RWPE2 (cell line): ENCODE measurements at places on chromosomes 7 and 10.
A peak's percentile ranks its signal among the peaks of the same experiment; 100 is the strongest.

GRCh38 chr10:117322260-117322659, 53.0 kb downstream of the PDZD8 start:
- H3K27me3 ChIP-seq = no peaks in the 10 kb centered on the region
- no peaks in the 10 kb centered on the region for H3K4me1 ChIP-seq
- H3K4me3 ChIP-seq = no peak overlapping the region
- DNase-seq = no peak
- H3K36me3 ChIP-seq = peaks cover 17% of the 10 kb centered on the region

GRCh38 chr10:103822800-103823199, 32.6 kb downstream of the SH3PXD2A start:
- H3K27me3 ChIP-seq = no peaks in the 10 kb centered on the region
- no peak overlapping the region for H3K4me3 ChIP-seq
- no peak for DNase-seq
- H3K36me3 ChIP-seq = peaks cover 27% of the 10 kb centered on the region

DNA sequence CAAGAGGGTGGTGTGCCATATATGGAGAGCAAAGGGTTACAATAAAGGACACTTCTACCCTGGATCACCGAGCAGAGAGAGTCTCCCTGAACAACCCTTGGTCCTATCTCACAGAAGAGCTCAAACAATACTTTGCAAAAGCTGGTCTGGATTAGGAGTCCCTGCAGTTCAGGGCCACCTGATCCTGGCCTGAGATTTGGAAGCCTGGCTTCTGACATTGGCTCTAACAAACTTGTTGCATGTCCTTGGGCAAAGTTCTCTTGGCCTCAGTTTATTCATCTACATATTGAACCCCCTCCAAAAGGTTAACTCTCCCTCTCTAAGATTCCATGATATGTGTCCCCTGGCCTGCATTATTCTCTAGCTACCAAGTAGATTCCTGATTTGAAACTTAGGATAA, 1.7 kb downstream of the RBP4 start:
- DNase-seq = no peak
- no peak overlapping the region for H3K4me3 ChIP-seq
- no peaks in the 10 kb centered on the region for H3K4me1 ChIP-seq
- no peak overlapping the region for H3K27ac ChIP-seq

DNA sequence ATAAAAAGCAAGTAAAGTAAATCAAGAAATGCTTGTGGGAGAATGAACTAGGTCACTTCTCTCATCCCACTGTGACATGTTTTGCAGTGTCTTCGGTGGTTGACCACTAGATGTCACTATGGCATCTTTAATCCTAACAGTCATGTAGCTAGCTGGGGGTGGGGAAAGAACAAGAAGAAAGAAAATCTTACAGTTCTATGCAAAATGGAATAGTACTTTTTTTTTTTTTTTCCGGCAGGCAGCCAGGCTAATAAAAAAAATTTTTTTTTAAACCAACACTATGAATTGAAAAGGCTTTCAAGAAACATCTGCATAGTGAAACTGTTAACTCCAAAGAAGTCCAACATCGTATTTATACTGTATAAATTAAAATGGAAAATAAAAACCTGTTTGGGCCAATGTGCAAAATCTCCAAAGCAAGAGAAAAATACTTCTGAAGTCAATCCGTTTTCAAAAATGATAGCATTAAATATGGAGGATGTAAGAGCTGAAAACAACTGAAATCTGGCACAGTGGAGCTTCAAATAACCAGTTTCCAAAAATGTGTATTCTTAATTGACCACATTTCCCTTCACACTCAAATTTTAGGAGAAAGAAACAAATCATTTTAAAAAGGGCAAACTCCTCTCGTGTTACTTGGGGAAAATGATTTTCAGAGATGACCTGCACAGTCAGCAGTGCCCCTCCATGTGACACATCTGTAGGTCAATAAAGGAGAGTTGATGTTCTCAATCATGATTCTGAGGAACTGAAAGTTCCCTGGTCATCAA, 38.5 kb downstream of the CDK1 start:
- DNase-seq = no peak
- no peaks in the 10 kb centered on the region for H3K36me3 ChIP-seq
- no peak overlapping the region for H3K4me3 ChIP-seq
- H3K27me3 ChIP-seq = no peaks in the 10 kb centered on the region
- H3K4me1 ChIP-seq = peaks cover 2% of the 10 kb centered on the region

GRCh38 chr10:72421885-72422540, 67.3 kb upstream of the DNAJB12 start:
- no peaks in the 10 kb centered on the region for H3K36me3 ChIP-seq
- DNase-seq = no peak
- no peak overlapping the region for H3K4me3 ChIP-seq
- H3K4me1 ChIP-seq = no peaks in the 10 kb centered on the region
- H3K27ac ChIP-seq = no peak overlapping the region

GRCh38 chr10:98041352-98042043, 11.1 kb upstream of the CRTAC1 start:
- no peak for DNase-seq
- no peak overlapping the region for H3K27ac ChIP-seq
- no peaks in the 10 kb centered on the region for H3K4me1 ChIP-seq
- no peaks in the 10 kb centered on the region for H3K36me3 ChIP-seq

DNA sequence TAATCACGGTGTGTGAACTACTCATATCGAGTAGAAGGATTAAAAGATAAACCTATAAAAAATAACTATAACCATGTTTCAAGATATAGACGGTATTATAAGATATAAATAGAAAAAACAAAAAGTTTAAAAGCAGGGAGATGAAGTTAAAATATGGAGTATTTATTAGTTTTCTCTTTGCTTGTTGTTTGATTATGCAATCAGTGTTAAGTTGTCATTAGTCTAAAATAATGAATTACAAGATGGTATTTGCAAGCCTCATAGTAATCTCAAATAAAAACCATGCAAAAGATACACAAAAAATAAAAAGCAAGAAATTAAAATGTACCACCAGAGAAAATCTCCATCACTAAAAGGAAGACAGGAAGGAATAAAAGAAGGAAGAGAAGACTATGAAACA, 83.3 kb downstream of the TES start:
- peaks cover 14% of the 10 kb centered on the region for H3K4me1 ChIP-seq
- no peaks in the 10 kb centered on the region for H3K27me3 ChIP-seq
- H3K4me3 ChIP-seq = no peak overlapping the region
- H3K36me3 ChIP-seq = no peaks in the 10 kb centered on the region
- no peak for DNase-seq

DNA sequence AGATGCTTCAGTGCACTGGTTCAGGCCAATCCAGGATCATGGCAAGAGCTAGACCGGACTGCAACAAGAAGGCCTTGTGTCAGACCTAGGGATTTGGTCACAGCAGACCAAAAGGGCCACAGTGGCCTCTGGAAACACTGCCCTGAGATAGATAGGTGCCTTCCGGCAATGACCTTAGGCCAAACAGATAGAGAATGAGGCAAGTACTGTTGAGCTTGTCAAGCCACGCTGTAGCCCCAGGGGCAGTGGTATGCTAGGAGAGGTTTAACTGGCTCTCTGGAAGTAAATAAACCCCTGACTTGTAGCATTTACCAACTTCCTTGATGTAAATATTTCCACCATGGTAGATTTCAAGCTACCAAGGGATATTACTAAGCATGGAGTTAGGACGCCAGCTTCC, 197.5 kb downstream of the GRID1 start:
- no peaks in the 10 kb centered on the region for H3K36me3 ChIP-seq
- H3K4me1 ChIP-seq = no peaks in the 10 kb centered on the region
- no peak for DNase-seq
- H3K4me3 ChIP-seq = no peak overlapping the region
- no peaks in the 10 kb centered on the region for H3K27me3 ChIP-seq

- H3K36me3 ChIP-seq = no peaks in the 10 kb centered on the region
- no peak overlapping the region for H3K27ac ChIP-seq
- peaks cover 4% of the 10 kb centered on the region for H3K27me3 ChIP-seq
Measured at GRCh38 chr10:75959912-75960311, 528.5 kb downstream of the LRMDA start.

DNA sequence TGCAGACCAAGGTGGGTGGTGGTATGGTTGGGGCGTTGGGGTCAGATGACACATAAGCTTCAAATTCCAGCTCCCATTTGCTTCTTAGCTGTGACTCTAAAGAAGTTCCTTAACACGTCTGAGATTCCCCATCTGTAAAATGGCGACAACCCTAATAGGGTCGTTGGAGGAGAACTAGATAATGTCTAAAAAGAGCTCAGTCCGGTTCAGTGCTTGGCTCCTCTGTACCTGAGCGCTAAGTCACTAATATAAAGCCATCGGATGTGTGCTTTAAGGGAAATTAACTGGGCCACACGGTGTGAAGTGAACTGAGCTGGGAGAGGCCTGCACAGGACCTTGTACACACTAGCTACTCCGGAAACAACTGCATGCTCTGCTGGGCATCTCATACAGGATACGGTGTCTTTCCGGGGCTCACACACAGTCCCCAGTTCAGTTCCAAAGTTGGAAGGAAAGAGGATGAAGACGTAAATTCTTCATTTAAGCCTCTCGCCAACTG, 476 bp upstream of the ZFYVE27 start:
- H3K27me3 ChIP-seq = no peaks in the 10 kb centered on the region
- peaks cover 30% of the 10 kb centered on the region for H3K36me3 ChIP-seq
- DNase-seq = no peak
- peak overlapping the region; percentile 89 for H3K4me3 ChIP-seq
- peaks cover 5% of the 10 kb centered on the region for H3K4me1 ChIP-seq
- peak overlapping the region; percentile 44 for H3K27ac ChIP-seq

DNA sequence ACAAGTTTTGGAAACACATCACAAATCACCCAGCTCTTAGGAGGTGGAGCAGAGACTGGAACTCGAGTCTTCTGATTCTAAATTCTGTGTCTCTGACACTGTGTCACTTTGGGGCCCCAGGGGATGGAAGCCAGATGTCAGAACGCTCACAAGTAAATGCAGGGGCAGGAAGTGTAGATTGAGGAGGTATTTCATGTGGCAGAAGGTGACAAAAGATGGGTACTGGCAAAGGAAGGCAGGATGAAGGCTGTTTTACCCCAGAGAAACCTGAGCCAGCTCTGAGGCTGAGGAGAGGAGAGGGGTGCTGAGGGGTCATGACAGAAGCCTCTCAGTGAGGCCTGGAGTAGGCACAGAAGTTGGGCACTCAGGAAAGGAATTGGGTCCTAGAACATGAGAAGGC, 6.0 kb upstream of the PURB start:
- no peak overlapping the region for H3K27ac ChIP-seq
- H3K4me1 ChIP-seq = no peaks in the 10 kb centered on the region

DNA sequence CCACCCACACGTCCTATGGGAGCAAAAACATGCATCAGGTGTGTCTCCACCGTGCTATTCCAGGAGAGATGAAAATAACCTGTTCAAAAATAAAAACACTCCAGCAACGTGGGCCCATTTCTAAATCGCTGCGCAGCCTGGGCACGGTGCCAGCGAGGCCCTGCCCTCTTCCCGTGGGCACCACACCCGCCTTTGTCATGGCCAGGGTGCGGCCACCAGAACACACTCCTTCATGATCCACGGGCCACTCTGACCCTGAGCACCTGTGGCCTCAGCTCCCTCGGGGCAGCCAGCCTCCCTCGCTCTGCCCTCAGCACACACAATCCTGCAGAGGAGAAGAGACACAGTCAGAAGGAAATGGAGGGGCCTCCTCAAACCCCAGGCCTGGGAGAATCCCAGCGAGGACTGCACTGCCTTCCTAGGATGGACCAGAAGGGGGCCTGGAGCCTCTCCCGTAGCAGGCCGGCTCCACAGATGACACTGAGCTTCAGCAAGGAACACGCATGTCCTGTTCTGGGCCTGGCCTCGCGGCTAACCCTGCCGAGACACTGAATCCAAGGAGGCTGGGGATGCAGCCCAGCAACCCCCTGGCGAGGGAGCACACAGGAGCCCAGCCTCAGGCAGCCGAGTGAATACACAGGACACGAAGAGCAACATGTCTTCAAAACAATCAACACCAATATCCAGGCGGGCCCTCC, 169.0 kb downstream of the MAD1L1 start:
- no peaks in the 10 kb centered on the region for H3K36me3 ChIP-seq
- no peaks in the 10 kb centered on the region for H3K27me3 ChIP-seq
- DNase-seq = no peak
- peaks cover 6% of the 10 kb centered on the region for H3K4me1 ChIP-seq

GRCh38 chr10:79107736-79108264, 39.0 kb downstream of the ZMIZ1 start:
- no peak for DNase-seq
- no peak overlapping the region for H3K27ac ChIP-seq
- H3K27me3 ChIP-seq = no peaks in the 10 kb centered on the region
- H3K4me1 ChIP-seq = peaks cover 18% of the 10 kb centered on the region

GRCh38 chr7:123746055-123746454, 2.7 kb downstream of the WASL start:
- peaks cover 3% of the 10 kb centered on the region; the same call in 1 of the 2 replicates for H3K36me3 ChIP-seq
- H3K4me1 ChIP-seq = peaks cover 28% of the 10 kb centered on the region
- no peaks in the 10 kb centered on the region for H3K27me3 ChIP-seq
- peak overlapping the region; percentile 89 for H3K27ac ChIP-seq

- no peak overlapping the region for H3K4me3 ChIP-seq
- H3K4me1 ChIP-seq = peaks cover 47% of the 10 kb centered on the region
- DNase-seq = no peak
- H3K36me3 ChIP-seq = peaks cover 33% of the 10 kb centered on the region
- peak overlapping the region; percentile 97 for H3K27ac ChIP-seq
- H3K27me3 ChIP-seq = no peaks in the 10 kb centered on the region
Measured at GRCh38 chr7:24831240-24831639, 74.0 kb upstream of the GSDME start.

- H3K27ac ChIP-seq = no peak overlapping the region
- no peak for DNase-seq
- H3K4me1 ChIP-seq = no peaks in the 10 kb centered on the region
- H3K4me3 ChIP-seq = no peak overlapping the region
- H3K27me3 ChIP-seq = no peaks in the 10 kb centered on the region
Measured at GRCh38 chr7:135349746-135350145, 116.1 kb downstream of the STRA8 start.

DNA sequence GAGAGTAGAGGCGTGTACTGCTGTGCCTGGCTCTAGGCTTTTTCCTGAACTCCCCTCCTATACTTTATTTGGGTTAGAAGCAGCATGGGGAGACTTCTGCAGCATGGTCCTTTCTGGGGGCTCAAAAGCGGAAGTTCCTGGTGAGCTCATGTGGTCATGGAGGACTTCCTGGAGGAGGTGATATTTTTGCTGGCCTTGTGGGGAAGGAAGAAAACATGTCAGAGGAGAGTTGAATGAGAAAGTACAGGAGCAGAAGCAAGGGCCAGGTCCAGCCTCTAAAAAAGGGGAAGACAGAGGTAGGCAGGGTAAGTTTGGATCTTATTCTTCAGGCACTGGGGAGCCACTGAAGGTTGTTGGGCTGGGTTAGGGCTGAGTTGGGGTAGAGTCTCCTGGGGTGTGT, 45.5 kb downstream of the CASTOR2 start:
- H3K27me3 ChIP-seq = no peaks in the 10 kb centered on the region
- H3K27ac ChIP-seq = no peak overlapping the region
- no peak for DNase-seq

DNA sequence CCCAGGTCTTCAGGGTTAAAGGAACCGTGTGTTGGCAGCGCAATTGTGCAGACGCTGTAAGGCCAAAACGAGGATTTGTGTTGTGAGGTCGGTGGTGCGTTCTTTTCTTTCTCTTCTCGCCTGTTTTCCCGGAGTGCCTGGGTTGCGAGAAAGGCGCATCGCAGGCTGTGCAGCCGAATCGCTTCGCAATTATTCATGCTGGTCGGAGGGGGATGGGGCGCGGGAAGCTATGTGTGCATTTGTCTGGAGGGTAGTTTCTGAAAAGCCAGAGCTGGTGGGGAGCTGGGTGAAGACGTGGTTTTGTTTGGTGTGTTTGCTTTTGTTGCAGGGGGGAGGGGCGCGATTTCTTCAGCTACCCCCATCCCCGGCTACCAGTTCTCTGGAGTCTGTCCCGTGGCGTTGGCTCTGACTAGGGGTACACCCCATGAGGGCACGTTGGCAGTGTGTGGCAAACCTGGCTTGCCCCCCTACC, 2.1 kb downstream of the MXI1 start:
- H3K4me3 ChIP-seq = peak overlapping the region; percentile 60
- peak; percentile 73 for DNase-seq
- no peaks in the 10 kb centered on the region for H3K27me3 ChIP-seq
- peak overlapping the region; percentile 47 for H3K27ac ChIP-seq
- H3K36me3 ChIP-seq = no peaks in the 10 kb centered on the region
